BE2C (cell line): ENCODE measurements at places on chromosomes 12 and 14.
A peak's percentile ranks its signal among the peaks of the same experiment; 100 is the strongest.

DNA sequence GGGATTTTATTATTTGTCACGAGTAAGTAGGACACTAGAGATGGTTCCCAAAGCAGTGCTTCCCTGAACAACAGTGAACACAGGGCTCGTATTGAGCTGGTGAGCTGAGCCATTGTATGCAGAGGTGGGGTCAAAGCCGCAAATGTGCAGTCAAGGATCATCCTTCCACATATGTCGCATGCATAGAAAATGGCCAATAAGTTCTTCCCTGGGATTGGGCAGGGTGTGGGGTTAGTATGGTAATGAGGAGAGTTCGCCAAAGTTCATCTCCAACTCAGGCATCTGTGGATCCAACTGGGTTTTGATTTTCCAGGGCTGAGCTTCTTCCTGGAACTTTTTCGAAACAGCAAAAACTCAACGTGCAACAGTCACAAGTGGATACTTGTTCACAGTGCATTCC lies 86.6 kb downstream of the CMKLR1 start:
- DNase-seq: no peak

GRCh38 chr12:11741434-11742092 lies 92.1 kb downstream of the ETV6 start:
- no peak for DNase-seq

DNA sequence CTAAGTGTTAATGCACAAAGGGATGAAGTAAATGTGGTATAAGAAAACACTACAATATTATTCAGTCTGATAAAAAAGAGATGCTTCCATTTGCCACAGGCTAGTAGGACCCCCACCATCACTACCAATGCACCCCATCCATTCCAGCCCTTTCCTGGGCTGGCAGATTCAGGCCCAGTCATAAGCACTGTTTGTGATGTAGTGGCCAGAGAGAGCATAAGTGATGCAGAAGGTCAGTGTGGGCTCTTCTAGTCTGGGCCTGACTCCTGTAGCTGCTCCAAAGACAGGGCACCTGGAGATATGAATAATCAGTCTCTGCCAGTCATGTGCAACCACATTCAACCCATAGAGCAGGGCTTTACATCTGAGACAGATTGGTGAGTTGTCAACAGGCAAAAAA lies 1294.7 kb downstream of the TMEM121 start:
- DNase-seq: no peak

DNA sequence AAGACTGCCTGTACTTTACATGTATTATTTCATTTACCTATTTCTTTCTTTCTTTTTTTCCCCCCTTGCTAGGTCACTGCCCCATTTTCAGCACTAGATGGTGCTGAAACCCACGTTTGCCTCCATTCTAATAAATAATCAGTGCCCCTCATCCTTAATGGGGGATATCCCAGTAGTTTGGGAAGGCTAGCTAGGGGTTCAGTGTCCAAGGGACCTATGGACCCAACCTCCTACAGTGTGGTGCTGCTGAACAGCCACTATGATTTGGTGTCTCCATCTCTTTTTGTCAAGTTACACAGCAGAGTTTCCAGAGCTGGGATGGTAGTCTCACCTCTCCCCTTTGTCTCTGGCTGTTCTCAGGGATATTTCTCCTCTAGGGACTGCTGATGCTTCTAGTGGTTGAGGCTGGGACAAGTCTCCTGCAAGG lies 6.5 kb upstream of the HCFC2 start:
- peak; percentile 22 for DNase-seq

- DNase-seq: no peak
These were observed 51.7 kb downstream of the TSHR start for GRCh38 chr14:81007131-81007530.

DNA sequence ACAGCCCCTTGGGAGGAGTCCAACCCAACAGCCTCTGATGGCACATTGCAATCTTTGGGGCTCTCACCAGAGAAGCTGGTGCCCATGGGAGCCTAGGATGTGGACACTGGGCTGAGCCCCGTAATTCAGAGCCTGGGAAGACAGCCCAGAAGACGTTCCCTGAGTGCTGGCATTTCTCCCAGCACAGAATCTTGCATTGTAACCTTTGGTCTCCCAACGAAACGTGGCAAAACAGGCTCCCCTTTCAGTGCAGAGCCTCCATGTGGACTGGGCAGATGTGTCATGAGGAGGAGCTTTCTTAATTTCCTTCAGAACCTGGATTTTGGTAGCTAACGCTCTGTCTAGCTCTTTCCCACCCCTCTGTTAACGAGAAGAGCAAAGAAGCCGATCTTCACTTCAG lies 26.3 kb downstream of the BATF start:
- no peak for DNase-seq

DNA sequence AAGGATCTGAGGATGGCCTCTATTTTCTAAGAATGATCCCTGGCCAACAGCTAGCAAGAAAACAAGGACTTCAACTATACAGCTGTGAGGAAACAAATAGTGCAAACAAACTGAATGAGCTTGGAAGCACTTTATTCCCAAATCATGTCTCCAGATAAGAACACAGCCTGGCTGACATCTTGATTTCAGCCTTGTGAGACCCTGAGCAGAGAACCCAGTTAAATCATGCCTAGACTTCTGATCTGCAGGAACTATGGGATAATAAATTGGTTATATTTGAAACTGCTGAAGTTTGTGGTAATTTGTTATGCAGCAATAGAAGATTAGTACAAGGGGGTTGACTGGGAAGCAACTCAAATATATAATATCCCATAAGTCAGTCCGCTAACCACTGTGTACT lies 183.9 kb upstream of the BMP4 start:
- DNase-seq: no peak

- DNase-seq: peak; percentile 52
These were observed 4.5 kb upstream of the HOXC11 start for GRCh38 chr12:53968214-53969127.

- peak; percentile 61 for DNase-seq
These were observed 414.8 kb downstream of the SLC6A15 start for GRCh38 chr12:84497819-84498218.

DNA sequence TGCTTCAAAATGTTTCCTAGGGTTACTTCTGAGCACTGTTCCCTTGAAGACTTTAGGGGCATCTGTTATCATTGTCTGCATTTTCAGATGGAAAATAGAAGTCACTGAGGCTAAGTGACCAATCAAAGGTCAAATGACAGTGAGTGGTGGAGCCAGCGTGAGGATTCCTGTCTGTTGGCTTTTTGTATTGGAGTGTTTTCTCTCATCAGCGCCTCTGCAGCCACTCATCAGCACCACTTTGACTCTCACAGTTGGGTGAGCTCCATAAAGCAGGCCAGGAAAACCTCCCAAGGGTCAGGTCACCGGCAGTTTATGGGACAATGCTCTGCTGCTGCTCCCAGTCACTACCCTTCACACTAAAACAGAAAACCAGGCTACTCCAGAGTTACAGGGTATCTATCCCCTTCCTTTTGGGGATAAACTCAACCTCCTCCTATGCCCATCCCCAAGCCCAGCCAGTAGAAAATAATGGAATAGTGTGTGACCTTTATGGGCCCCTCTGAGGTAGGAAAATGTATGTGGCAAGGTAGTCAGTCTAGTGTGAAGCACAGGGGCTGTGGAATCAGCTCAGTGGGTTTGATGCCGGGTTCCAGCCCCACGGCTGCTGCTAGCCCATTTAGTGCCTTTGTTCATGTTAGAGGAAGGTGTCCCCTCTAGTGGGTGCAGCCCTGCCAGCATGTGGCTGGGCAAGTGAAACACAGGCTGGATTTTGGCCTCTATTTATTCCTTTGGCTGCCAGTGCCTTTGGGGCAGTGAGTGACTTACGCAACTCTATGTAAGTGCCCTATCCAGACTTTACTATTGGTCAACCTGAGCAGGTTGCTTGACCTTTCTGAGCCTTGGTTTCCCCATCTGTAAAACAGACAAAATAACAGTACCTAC lies 133.8 kb upstream of the CPM start:
- DNase-seq: no peak

DNA sequence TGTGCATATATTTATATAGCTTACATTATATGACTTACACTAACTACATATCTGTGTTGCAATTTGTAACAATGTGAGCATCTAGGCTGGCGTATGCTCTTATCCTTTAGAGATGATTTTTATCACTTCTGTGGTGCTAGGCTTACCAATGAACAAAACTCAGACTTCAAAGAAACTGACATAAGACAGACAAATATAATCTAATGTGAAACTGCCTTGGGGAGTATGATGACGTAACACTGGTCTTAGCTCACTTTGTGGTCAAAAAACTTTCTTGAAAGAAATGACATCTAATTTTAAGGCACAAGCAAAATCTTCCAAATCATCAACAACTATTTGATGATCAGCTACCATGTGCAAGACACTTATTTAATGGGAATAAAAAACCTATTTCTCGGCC lies 50.0 kb downstream of the SOX5 start:
- no peak for DNase-seq

- peak; percentile 71 for DNase-seq
These were observed at the start of gene NFE2 for GRCh38 chr12:54300732-54301427. Gene NFE2 (minus strand): TSS chr12:54301015. CDS start chr12:54295248, 5,767 bp downstream.
